ENCODE measurements at places on chromosomes 5 and 9. TPM values are rescaled to one million over a fixed set of nuclear protein-coding genes. Genes with fewer than 3 reads are reported as not detected.

LCN2 gene
- 66.3 TPM for total RNA-seq

SERF1B gene
- 2.8 TPM for total RNA-seq

DNA sequence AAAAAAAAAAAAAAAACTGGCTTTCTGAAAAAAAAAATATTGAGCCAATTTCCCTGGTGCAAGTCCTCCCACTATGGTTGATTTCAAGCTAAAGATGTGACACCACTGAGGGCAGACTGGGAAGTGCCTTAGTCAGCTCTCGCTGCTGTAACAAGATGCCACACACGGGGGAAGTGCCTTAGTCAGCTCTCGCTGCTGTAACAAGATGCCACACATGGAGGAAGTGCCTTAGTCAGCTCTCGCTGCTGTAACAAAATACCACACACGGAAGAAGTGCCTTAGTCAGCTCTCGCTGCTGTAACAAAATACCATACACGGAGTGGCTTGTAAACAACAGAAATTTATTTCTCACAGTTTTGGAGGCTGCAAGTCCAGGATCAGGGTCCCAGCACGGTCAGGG lies 23.4 kb downstream of the BTNL9 start:
- no peak for DNase-seq
- H3K27me3 ChIP-seq, result no peaks in the 10 kb centered on the region
- H3K4me3 ChIP-seq, result no peak overlapping the region
- H3K36me3 ChIP-seq, result no peaks in the 10 kb centered on the region

BTNL9 gene
- 7.5 TPM for total RNA-seq

DNA sequence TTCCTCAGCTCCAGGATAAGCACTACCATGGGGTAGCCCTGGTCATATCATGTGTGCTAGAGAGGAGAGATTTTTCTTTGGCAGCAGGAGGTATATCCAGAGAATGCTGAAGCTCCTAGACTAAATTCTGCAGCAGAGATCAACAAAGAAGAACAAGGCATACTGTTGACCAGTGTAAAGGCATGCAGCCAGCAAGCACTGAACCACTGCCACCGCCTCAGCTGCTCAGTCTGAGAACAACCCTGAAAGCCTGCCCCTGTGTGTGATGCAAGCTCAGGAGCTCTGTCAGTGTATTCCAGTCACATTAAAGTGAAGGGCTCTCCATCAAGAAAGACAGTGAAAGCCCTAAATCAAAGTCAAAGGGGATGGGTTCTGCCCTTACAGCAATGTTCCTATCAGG lies 439.5 kb upstream of the CD180 start:
- no peak for DNase-seq
- H3K4me1 ChIP-seq, result no peaks in the 10 kb centered on the region
- no peaks in the 10 kb centered on the region for H3K36me3 ChIP-seq
- no peaks in the 10 kb centered on the region for H3K27me3 ChIP-seq
- no peak overlapping the region for H3K4me3 ChIP-seq

Measured in right lobe of liver (tissue), 6 donors.